Stimulated activated CD8-positive, alpha-beta memory T cell treated with anti-CD3 and anti-CD28 coated beads, Interleukin-7, amount 100 ng/mL, for 24 hours (primary cell): ENCODE measurements at places on chromosomes 3 and 15.

DNA sequence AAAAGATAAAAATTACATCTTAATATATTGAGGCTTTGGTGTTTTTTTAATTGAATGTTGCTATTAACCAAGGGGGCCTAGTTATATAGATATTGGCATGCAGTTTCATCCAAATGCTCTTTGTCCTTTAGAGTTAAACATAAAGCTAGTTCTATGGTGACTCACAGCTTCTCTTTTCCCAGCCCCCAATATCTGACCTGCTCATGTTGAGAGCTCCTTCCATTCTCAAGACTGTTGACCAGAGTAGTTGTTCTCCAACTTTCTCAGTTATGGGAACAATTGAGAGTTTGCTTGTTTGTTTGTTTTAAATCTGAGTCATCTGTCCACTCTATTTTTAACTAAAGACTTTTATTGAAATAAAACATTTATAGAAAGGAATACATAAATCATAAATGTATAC lies 15.8 kb upstream of the RARB start:
- DNase-seq, result no peak

GRCh38 chr3:158572766-158573060 lies 1.7 kb downstream of the MLF1 start:
- no peak for DNase-seq

DNA sequence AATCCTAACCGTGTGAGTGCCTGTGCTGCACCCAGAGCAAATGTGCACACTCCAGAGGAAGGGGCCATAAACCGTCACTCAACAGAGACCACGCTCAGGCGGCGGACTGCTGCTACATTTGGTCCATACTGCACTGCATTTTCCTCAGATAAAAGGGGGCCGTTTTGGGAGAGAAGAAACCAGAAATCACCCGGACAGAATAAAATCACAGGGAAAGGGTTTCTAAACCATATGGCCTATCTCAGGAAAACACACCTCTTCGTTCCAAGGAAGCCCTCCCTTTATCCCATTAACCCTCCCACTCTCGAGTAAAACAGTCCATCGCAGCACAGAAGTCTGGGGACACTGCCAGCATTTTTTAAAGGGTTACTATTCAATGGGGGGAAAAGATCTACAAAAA lies 7.6 kb downstream of the IL17RD start:
- no peak for DNase-seq

GRCh38 chr3:16300881-16301359 lies 35.9 kb downstream of the OXNAD1 start:
- no peak for DNase-seq

- no peak for DNase-seq
These were observed 13.5 kb downstream of the TBC1D2B start for GRCh38 chr15:78063970-78064385.

- no peak for DNase-seq
These were observed at the start of gene CGNL1 for GRCh38 chr15:57375827-57376695. Gene CGNL1 (plus strand): TSS chr15:57376505. CDS start chr15:57438000, 61,495 bp downstream.

GRCh38 chr3:155512867-155513261 lies 219.4 kb upstream of the STRIT1 start:
- no peak for DNase-seq

GRCh38 chr15:49864251-49864650 lies 243.4 kb downstream of the DTWD1 start:
- DNase-seq, result no peak

GRCh38 chr3:12722226-12722625 lies 36.8 kb downstream of the TMEM40 start:
- DNase-seq, result no peak

- no peak for DNase-seq
These were observed 2.6 kb downstream of the SMAD3 start for GRCh38 chr15:67067930-67068551.

GRCh38 chr3:127700406-127700805 lies 27.7 kb downstream of the ABTB1 start:
- no peak for DNase-seq

DNA sequence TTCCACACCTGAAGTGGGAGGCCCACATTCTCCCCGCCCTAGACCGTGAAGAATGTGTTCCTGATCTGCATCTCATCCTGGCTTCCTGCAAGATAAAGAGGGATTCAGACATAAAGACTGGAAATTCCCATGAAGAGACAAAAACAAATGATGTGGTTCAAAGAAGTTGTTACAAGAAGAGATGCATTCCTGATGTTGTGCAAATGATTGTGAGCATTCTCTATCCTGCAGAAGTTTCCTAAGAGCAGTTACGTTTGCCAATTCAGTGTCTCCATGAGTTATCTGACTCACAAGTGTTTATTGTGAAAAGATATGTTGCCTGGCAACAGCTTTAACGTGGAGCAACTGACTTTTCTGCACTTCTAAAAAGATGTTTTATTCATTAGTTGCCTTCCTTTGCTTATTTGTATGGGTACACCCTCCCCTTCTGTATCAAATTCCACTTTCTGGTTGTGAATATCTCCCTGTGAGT lies 107.8 kb downstream of the ZIC4 start:
- DNase-seq, result no peak
